Aorta (tissue), 5 donors: ENCODE measurements at places on chromosomes 16 and 17. TPM values are rescaled to one million over a fixed set of nuclear protein-coding genes. Genes with fewer than 3 reads are reported as not detected.

The RILP gene
- polyA plus RNA-seq: 16.4 TPM

The CTF1 gene
- polyA plus RNA-seq: 7.9 TPM

The RNF112 gene
- polyA plus RNA-seq: 7.5 TPM

The TBKBP1 gene
- polyA plus RNA-seq: 9.3 TPM

The TNFRSF13B gene
- not detected for polyA plus RNA-seq

The C17orf78 gene
- polyA plus RNA-seq: 3.0 TPM

The CDH13 gene
- 157 TPM for polyA plus RNA-seq

The RHBDL3 gene
- not detected for polyA plus RNA-seq

The WNK4 gene
- polyA plus RNA-seq: not detected
